Renal cortical epithelial cell (primary cell): ENCODE measurements at places on chromosomes 4 and X. TPM values are rescaled to one million over a fixed set of nuclear protein-coding genes. Genes with fewer than 3 reads are reported as not detected.

Gene WDFY3
- 42.9 and 196 TPM in 2 replicates for total RNA-seq

Gene F8A3
- total RNA-seq = 0.52 and 5.6 TPM in 2 replicates

Gene MAGEC2
- not detected in 2 replicates for total RNA-seq

Gene CT45A5
- total RNA-seq = not detected in 2 replicates

Gene CENPVL2
- total RNA-seq = not detected in 2 replicates

Gene EDA2R
- total RNA-seq = 6.3 and 15.2 TPM in 2 replicates

Gene PPP4R3C
- total RNA-seq = not detected in 2 replicates

Gene ARMCX1
- total RNA-seq = 28.1 and 29.2 TPM in 2 replicates

Gene CD38
- 0.52 TPM in 1 of 2 replicates, not detected in the other for total RNA-seq

Gene MAP7D2
- total RNA-seq = 1.0 and 32.8 TPM in 2 replicates

- no peak for DNase-seq
Observed at GRCh38 chrX:142251680-142252079, 46.6 kb upstream of the MAGEC2 start.

- DNase-seq = peak; percentile 63
Observed at GRCh38 chr4:109432696-109433095, 919 bp upstream of the SEC24B start.

- no peak for DNase-seq
Observed at GRCh38 chr4:38085751-38086150, 125.6 kb downstream of the PTTG2 start.

DNA sequence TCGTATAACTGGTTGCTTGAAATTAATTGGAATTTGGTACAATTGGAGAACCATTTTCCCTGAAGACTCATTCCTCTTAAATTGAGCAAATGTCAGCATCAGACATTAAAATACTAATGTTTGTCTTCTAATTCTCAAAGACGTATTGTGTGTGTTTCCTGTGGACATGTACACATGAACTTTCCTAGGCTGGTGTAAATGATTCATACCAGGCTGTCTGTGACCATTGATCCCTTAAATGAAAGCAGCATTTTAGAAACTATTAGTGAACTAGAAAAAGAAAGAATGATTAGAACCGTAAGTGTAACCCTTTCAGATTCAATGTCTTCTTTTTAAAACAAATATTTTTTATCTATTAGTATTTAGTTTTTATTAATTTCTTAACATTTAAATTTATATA is 332.9 kb downstream of the PPP3CA start:
- DNase-seq = peak; percentile 77

DNA sequence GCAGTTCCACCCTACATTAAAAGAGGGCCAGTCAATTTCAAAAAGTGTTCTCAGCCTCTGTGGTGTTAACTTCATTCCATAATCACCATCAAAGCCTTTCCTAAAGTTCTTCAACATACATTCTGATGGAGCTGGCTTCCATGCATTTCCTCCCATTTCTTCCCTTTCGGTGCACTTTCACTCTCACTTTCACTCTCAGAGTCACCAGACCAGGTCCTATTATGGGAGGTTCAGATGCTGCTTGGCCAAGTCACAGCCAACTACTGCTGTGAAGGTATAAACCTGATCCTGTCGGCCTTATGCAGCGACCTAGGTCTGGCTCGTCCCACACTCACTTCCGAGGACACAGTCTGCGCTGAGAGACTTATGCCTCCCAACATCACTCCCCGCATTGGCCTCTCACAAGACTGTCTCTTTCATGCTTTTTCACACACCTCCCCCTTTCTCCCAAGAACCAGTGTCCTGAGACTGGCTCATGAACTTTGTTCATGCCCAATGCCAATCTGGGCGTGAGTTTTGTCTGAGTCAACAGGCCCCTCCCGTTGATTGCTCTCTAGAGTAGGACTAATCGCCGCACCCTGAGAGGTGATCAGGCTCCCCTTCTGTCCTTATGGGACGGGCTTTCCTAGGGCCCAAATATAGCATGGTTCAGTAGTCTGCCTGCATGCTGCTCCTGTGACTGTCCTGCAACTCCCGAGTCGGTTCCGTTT is 60.8 kb upstream of the XAGE1B start:
- DNase-seq = no peak

GRCh38 chr4:54427826-54428225 is 198.7 kb downstream of the PDGFRA start:
- no peak for DNase-seq

DNA sequence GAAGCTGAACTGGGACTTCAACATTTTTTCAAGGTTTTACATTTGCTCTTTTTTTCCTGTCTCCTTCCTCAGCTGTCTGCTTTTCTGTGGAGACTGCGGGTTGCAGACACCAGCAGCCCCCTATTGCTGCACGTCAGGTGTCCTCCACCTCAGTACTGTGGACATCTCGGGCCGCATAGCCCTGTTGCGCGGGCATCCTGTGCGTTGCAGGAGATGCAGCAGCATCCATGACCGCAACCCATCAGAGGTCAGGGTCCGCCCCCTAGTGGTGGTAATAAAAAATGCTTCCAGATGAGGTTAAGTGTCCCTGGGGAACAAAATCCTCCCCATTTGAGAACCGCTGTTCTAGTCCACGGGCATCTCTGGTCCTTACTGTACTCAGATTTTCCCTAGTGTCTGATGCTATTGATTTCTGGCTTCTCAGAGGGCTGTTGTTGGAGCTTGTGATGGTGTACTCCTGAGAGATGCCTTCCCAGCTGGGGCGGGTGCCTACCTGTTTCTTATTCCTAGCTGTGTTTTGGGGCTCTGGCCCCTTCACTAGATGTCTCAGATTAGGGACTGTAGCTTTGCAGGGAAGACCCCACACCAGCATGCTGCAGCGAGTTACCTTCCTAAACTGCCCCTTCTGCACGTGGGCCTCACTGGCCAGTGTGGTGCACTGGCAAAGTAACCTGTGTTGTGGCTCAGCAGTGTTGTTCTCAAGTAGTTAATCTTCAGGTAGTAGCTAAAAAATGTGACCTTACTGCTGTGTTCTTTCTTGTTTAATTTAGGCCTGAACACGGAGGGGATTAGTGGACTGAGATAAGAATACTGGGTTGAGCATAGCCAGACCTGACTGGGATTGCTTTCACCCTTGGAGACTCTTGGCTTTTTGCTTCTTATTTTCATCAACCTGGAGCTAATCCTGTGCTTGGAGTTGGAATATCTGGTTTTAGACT is 28.2 kb downstream of the NSD2 start:
- peak; percentile 47 for DNase-seq

GRCh38 chr4:16992566-16993225 is 94.3 kb upstream of the LDB2 start:
- DNase-seq = no peak

- peak; percentile 46 for DNase-seq
Observed at GRCh38 chr4:158015241-158015640, 157.6 kb downstream of the GASK1B start.

DNA sequence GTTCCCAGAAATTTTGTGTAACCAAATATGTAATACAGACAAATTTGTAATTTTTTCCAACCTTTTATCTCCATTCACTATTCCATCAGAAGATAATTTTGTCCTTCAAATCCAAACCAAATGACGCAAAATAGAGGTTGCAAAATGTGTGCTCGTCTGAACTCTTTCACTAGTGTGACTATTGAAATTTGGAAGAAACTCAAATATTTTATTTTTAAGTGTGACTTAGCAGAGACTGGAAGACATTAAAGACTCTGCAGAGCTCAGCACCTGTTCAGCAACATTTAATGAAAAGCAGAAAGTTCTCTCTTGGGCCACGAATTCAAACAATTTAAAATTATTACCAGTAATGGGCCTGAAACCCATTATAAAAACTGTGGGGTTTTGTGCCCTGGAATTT is 30.0 kb upstream of the APELA start:
- no peak for DNase-seq

- no peak for DNase-seq
Observed at GRCh38 chr4:34619531-34620162, 1624.7 kb downstream of the ARAP2 start.

DNA sequence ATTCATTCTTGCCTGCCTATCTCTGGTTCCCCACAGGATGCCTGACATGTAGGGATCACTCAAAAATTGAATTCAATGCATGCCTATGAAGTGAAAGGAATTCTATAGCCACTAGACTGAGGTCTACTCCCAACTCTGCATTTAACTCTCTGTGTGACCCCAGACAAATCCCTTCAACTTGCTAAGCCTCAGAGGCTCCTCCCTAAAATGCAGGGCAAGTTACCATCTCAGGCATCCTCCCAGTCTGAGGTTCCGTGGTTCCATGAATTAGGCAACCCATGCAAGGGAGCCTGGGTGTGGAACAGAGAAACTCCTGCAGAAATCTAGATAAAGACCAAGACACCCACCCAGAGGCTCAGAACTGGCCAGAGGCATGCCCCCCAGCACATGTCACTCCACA is 6.6 kb downstream of the SRPX start:
- DNase-seq = no peak

GRCh38 chr4:69718396-69719271 is 41.8 kb downstream of the SULT1B1 start:
- peak; percentile 84 for DNase-seq

DNA sequence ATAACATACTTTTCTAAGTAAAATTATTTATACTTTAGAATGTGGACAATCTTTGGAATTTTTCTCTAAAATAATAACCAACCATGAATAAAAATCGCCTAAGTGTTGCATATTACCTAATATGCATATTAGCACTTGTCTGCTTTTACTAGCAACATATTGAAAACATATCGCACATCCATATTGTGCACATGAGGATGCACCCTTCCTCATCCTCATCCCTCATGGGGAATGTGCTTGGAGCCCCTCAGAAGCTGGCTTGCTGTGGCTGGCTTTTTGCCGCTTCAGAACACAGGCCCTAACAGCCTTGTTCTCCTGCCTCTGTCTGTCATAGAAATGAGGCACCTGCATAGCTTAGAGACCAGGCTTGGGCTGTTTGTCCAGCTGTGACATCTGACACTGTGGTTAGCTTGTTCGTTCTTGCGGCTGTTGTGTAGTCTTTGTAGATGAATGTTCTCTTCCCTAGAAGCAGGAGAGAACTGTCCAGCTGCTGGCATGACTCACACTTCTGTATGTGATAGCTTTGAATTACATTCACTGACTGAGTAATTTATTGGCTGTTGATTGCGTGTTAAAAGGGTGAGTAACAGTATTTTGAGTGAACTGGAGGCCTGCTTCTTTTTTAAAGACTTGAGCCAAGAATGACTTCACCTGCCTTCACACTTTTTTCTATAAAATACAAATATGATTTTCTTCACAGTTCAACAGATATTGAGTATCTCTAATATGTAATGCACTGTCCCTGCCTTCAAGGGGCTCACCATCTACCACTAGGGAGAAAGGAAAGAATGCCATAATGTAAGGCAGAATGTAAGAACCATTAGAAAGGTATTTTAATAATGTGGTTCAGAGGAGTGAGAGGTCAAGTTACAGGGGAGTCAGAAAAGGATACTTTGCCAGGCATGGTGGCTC is 81.9 kb downstream of the HMGB2 start:
- peak; percentile 100 for DNase-seq

DNA sequence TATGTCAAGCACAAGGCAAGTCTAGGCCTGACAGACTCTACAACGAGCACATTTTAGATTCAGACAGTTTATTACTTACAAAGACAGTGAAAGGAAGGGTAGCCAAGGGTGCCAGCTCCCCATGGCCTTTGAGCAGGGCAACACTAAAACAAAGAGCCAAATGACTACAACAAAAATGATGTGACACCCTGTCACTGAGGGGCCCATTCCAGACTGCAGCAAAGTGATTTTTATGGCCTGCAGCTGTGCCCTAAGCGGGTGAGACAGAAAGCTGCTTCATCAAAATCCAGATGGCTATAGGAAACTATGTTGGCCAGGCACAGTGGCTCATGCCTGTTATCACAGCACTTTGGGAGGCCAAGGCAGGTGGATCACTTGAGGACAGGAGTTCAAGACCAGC is 13.4 kb upstream of the RP2 start:
- DNase-seq = no peak

DNA sequence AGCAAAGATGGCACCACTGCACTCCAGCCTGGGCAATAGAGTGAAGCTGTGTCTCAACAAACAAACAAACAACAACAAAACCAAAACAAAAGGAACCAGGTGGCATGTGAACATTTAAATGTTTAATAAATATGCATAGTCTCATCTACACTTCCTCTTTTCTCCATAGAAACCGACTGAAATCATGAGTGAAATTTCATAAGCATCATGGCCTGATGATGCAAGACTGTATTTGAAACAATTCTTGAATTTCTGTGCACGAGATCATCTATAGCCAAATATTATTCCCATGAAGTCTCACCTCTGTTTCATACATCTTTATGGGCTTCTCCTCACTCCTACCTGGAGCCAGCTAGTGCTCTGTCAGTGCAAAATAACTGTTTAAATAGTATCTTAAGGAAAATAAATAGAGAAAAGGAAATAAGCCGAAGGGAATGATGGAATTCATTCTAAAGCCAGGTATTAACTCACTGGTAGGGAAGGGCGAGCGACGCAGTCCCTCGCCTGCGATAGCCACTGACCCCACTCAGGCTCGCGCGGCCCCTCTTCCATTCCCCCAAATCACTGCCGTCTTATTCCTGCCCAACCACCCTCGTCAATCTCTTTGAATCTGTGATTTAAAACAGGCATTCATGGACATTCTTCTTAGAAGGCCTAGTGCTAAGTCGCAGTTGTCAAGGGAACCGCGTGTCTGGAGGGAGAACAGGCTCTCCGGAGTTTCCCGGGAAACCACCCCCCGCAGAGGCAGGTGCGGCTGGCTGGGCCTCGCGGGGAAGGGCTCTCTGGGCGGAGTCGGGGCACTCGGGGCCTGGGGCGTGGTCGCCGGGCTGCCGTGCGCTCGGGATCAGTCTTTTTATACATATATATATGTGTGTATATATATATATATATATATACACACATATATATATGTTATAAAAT is 52.4 kb upstream of the TRIM2 start:
- peak; percentile 86 for DNase-seq

- peak; percentile 32 for DNase-seq
Observed at GRCh38 chr4:7062816-7063215, 5.0 kb downstream of the GRPEL1 start.

DNA sequence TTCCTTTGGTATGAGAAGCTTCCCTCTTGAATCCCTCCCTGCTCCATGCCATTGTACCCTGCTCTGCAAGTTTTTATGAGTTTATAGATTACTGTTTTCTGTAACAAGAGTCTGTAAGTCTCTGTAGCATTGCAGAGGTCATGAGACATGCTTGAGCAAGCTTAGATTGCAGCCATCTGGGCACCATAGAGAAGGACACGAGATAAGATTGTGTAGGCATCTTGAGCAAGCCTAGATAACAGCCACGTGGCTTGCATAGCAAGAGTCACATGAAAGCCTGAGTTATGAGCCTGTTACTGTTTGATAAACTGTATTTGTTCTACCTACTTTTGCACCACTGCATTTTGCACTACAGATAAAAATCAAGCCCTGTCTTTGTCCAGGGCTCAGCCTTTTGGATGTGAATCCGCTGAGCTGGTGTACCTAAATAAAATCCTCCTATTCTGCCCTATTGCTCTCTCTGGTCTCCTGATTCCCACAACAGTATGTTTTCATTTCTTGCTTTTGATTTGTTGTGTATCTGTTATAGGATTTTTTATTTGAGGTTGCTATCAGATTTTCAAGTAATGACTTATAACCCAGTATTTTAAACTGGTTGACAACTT is 127.4 kb upstream of the ANKRD50 start:
- no peak for DNase-seq
